ENCODE measurements at places on chromosomes 3 and 15. TPM values are rescaled to one million over a fixed set of nuclear protein-coding genes. Genes with fewer than 3 reads are reported as not detected.

The GRAMD1C gene
- total RNA-seq: 0.63 TPM

The DISP2 gene
- total RNA-seq: 0.20 TPM

- no peaks in the 10 kb centered on the region for H3K36me3 ChIP-seq
- H3K4me3 ChIP-seq: no peak overlapping the region
- no peaks in the 10 kb centered on the region for H3K4me1 ChIP-seq
- DNase-seq: no peak
Observed at GRCh38 chr3:108428586-108428985, 81.8 kb downstream of the MYH15 start.

- H3K4me3 ChIP-seq: no peak overlapping the region
- no peak overlapping the region for H3K27ac ChIP-seq
- no peaks in the 10 kb centered on the region for H3K27me3 ChIP-seq
- no peak for DNase-seq
- no peaks in the 10 kb centered on the region for H3K4me1 ChIP-seq
- no peaks in the 10 kb centered on the region for H3K36me3 ChIP-seq
Observed at GRCh38 chr3:44890258-44890657, 15.8 kb downstream of the TGM4 start.

- no peak overlapping the region for H3K27ac ChIP-seq
- H3K4me1 ChIP-seq: no peaks in the 10 kb centered on the region
- H3K27me3 ChIP-seq: no peaks in the 10 kb centered on the region
Observed at GRCh38 chr15:37289109-37289765, 188.9 kb upstream of the MEIS2 start.

DNA sequence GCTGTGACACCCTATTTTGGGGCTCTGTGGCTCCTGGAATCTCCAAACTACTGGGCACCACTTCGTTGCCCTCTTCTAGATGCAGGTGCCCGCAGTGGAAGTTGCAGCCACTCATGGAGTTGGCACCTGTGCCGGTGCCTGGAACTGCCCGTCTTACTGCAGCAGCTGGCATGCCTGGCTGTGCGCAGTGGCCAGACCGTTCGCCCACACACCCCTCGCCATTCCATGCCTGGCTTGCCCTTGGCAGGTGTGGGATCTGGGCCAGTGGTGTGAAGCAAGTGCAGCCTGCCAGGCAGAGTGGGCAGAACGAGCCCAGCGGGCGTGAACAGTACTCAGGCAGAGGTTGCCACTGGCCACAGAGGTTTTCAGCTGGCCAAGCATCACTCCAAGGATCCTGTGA lies 1286.7 kb downstream of the ROBO1 start:
- H3K27me3 ChIP-seq: no peaks in the 10 kb centered on the region
- no peak overlapping the region for H3K4me3 ChIP-seq
- H3K36me3 ChIP-seq: no peaks in the 10 kb centered on the region
- no peaks in the 10 kb centered on the region for H3K4me1 ChIP-seq
- H3K27ac ChIP-seq: no peak overlapping the region

DNA sequence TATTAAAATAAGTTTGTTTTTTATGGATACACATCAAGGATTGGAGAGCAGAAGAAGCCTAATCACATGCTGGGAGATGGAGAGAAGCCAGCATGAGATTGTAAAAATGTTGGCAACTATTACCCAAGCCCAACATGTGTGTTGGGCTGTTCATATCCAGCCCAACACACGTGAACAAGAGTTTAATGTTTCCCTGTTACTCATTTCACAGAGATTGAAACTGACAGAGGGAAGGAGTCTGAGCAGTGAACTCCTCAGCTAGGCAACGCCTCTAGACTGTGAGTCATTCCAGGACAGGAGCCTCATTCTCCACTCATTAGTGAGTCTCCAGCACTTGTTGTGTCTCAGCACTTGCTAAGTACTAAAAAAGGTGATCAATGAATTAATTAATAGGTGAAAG lies 43.2 kb upstream of the CMSS1 start:
- no peaks in the 10 kb centered on the region for H3K36me3 ChIP-seq
- H3K4me1 ChIP-seq: peaks cover 44% of the 10 kb centered on the region
- no peak for DNase-seq
